Renal cortex interstitium (tissue), 15 donors: ENCODE measurements at places on chromosomes 7 and 10. TPM values are rescaled to one million over a fixed set of nuclear protein-coding genes. Genes with fewer than 3 reads are reported as not detected.

KLLN gene
- 1.6 TPM for polyA plus RNA-seq

DDC gene
- 64.7 TPM for polyA plus RNA-seq

DNA sequence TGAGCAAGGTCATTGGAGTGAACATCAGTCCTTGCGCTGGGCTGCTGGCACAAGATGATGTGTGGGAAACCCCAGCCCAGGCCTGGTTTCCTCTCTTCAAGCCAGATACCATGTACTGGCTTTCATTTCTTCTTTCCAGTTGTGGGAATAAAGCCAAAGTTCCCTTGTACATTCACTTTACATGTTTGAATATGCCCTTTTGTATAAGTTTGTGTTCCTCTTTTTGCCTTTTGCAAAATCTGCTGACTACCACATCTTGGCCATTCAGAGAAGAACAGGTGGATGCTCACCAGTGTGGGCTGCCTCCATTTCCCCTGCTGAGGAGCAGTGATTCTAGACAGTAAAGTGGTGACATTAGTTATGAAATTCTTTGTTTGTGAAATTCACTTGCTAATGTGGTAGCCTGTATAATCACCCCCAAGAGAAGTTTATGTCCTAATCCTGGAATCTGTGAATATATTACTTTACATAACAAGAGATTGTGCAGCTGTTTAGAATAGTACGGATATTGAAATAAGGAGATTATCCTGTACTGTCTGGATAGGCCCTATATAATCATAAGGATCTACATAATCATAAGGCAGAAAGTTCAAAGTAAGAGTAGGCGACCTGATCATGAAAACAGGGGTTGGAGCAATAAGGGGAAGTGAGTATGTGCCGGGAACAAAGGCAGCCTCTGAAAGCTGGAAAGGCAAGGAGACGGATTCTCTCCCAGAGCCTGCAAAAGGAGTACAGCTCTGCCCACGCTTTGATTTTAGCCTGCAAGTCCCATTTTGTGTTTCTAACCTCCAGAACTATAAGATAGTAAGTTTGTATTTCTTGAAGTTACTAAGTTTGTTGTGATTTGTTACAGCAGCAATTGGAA, 18.8 kb upstream of the AOAH start:
- DNase-seq = no peak

- DNase-seq = no peak
These were observed 128.4 kb upstream of the NPVF start for GRCh38 chr7:25356534-25357151.

CALCR gene
- 0.79 TPM for polyA plus RNA-seq

VOPP1 gene
- 64.0 TPM for polyA plus RNA-seq
